Activated CD4-positive, alpha-beta T cell treated with anti-CD3 and anti-CD28 coated beads, Interleukin-2, amount 50 U/mL, for 16 hours (primary cell): ENCODE measurements at places on chromosomes 13 and 19.

DNA sequence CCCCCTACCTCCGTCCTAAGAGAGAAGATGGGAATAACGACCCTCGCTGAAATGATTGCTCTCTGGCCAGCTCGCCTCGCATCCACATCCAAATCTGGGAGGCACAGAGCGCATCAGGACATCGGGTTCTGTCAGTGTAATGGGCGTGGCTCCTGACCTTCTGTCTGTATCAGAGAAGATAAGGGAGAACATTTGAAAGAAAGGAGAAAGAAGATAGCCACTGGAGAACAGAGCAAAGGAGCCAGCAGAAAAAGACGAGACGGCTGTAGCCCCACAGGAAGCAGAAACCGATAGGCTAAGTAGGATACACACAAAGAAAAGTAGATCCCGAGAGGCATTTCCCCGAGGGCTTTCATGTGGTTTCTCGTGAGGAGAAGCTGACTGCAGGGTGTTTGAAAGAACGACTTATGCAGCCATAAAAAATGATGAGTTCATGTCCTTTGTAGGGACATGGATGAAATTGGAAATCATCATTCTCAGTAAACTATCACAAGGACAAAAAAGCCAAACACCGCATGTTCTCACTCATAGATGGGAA lies 14.0 kb upstream of the GJB2 start:
- no peak for DNase-seq

- no peak for DNase-seq
Observed at GRCh38 chr19:46118136-46118535, 6.4 kb downstream of the IGFL3 start.

GRCh38 chr19:45403781-45404556 lies 900 bp downstream of the PPP1R13L start:
- DNase-seq: peak; percentile 70

- DNase-seq: no peak
Observed at GRCh38 chr13:34046457-34046856, 228.5 kb downstream of the RFC3 start.

DNA sequence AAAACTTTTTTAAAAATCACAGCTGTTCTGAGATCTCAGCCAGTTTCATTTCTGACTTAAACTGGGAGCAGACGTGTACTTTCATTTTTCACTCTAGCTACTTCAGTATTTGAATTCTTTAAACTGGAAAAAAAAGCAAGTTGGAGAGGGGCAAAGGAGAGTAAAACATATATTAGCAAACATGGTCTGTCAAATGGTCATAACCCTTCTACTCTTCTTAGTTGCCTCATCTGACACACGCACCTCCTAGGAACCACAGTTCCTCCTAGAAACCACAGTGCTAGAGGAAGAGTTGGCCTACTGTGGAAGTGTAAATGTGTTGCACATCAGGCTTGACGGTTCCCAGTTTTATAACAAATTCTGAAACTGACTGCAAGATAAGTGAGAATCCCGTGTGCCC lies 47.2 kb downstream of the TM9SF2 start:
- DNase-seq: peak; percentile 61

DNA sequence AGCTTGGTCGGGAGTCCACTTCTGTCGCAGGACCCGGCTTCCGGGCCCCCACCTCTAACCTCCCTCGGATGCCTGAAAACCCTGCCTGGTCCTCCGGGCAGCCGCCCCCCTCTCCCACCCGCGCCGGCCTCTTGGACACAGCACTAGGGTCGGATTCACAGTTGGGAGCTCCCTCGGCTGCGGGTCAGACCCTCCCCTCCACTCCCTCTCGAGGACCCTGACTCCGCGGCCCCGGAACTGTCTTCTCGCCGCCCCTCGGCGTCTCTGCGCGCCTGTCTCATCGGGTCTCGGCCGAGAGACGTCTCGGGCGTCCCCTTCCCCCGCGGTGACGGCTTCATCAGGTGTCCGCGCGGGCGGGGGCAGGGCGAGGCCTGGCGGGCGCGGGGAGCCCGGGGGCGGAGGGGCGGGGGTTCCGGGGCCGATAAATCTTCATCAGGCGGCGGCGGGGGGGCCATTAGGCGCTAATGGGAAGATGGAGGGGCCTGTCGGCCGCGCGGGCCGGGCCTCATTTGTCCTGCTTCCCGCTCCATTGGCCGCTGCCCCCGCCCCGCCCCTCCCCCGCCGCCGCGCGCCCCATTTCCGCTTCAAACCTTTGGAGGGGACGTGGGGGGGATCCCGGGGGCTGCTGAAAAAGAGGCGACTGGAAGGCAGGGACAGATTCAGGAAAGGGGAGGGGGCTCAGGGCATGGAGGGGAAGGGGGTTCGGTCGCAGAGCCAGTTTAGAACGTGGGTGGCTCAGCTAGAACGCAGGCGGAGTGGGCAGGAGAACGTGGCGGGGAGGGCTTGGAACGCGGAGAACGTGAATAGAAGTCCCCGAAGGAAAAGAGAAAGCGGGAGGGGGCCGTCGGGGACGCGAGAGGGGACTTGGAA lies 11.8 kb upstream of the ERFL start:
- no peak for DNase-seq

GRCh38 chr19:19103167-19103566 lies 35.1 kb downstream of the TMEM161A start:
- DNase-seq: no peak

- no peak for DNase-seq
Observed at GRCh38 chr19:31517224-31518180, 168.3 kb upstream of the TSHZ3 start.

DNA sequence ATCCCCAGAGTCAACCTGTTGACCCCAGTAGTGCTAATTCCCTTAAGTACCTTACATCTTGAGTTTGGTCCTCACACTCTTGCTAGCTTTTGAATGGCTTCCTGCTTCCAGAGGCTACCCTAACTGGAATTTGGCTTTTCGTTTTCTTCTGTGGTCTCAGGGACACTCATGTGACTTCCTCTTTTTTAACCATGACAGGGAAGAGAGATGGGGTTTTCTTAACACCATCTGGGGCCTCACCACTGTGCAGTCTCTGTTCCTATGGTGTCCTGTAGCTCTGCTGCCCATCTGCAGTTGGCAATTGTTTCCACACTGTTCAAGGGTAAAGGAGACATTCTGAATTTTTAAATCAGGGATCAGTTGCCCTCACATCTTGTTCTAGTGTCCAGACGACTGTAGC lies 66.7 kb downstream of the SLC10A2 start:
- no peak for DNase-seq

- DNase-seq: no peak
Observed at GRCh38 chr13:75308222-75308621, 173.7 kb downstream of the TBC1D4 start.

DNA sequence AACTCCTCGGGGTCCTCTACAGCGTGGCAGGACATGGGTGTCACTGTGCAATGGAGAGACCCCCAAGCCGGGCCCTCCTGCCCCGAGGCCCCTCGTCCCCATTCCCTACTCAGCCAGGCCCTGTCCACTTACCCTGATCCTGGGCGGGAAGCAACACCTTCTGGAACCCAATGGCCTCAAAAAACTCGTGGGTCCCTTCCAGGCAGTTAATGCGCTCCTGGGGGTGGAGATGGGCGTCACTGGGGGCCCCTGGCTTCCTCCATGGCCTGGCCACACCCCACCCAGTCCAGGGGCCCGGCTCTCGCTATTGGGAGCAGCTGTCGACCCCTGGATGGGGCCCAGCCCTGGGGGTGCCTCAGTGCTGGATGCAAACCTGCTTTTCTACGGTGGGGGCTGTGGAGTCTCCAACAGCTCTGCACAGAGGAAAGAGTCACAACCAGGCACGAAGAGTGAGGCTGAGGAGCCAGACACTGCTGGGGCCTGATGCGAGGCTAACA lies 10.8 kb downstream of the UBXN6 start:
- DNase-seq: no peak

DNA sequence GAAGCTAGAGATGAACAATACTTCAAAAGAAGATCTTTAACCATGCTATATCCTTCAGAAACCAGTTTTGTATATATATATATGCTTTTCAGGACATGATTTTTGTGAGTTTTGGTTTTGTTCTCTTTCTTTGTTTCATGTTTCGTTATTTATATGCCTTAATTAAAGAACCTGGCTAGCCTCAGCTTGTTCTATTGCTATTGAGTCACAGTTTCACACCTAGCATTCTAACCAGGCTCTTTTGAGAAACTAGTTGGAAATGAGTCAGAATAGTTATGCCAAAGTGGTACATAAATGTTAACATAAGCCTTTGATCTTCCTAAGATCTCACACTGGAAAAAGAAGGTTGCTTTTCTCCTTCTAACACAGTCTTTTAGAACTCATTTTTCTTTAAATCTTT lies 1925.2 kb downstream of the OLFM4 start:
- DNase-seq: peak; percentile 55

- DNase-seq: no peak
Observed at GRCh38 chr13:94121686-94122085, 357.8 kb downstream of the DCT start.

- no peak for DNase-seq
Observed at GRCh38 chr19:18264137-18264854, 10.0 kb downstream of the IQCN start.

DNA sequence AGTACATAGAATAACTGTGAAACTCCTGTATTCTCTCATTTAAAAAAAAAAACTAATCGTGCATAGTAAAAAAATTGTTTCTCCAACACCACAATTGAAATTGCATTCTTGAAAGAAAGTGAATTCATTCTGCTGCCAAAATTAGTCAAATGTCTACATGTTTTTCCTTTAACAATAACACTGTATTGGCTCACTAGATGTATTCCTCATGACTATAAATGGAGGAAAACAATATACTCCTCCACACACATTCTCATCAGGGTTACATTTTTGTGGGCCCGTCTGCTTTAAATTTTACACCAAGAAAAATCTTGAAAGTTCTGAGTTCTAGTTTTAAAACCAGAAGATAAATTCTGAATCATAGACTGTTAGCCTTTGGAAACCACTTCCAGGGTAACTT lies 233.6 kb downstream of the KLF12 start:
- no peak for DNase-seq

DNA sequence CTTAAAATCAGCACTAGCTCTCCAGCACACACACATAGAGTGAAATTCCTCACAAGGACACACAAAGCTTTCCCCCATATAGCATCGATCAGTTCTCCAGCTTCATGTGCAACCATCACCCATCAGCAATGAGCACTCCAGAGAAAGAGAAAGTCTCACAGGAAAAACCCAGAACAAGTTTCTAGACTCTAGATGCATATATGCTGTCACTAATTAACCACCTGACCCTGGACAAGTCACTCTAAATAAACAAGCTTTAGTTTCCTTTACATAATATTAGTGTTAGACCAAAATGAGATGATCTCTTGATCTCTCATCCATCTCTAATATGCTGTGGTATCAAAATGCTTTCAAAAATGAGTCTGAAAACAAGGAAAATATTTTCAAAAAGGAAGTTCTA lies 81.2 kb downstream of the TBC1D4 start:
- no peak for DNase-seq

DNA sequence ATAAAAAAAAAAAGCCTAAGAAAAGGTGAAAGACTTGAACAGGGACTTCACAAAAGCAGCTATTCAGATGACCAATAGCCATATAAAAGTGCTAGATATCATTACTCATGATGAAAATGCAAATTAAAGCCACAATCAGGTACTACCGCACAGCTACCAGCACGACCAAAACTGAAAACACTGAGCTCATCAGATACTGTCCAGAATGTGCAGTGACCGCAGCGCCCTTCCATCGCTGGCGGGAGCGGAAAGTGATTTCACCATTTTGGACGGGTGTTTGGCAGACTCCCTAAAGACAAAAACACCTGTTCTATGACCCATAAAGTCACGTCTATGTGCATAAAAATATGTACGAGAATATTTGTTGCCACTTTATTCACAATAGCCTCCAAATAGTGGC lies 60.7 kb downstream of the SLC6A16 start:
- no peak for DNase-seq

- no peak for DNase-seq
Observed at GRCh38 chr13:113667771-113668490, 912 bp downstream of the GRK1 start.

DNA sequence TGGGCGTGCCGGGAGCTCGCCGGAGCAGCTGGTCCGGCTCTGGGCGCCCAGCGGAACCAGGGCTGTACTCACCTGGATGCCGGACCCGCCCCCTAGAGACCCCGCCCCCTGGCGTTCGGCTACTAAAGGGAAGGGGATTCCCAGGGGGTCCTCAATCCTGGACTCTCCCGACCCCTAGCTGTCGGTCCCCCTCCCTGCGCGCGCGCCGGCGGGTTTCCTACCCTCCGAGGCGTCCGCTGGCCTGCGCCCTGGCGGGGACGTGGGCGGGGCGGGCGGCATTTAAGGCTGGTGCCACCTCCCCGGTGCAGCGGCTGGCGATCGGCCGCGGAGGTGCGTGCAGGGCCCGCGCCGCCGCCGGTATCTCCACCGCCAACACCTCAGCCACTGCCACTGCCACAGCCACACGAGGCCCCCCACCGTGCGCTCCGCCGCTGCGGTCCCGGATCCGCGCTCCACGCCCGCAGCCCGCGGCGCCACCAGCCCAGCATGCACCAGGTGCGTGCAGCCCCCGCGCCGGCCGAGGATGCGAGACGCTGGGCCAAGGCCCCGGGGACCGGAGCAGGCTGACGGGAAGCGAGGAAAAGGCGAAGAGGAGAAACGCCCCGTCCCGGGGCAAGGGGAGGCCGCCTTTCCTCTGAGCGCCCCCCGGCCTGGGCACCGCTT lies at the start of gene ATP12A:
TSS of gene ATP12A (plus strand) at position 151 of the 663 bp plus-strand sequence. CDS start at position 487, 336 bp downstream.
- peak; percentile 23 for DNase-seq

DNA sequence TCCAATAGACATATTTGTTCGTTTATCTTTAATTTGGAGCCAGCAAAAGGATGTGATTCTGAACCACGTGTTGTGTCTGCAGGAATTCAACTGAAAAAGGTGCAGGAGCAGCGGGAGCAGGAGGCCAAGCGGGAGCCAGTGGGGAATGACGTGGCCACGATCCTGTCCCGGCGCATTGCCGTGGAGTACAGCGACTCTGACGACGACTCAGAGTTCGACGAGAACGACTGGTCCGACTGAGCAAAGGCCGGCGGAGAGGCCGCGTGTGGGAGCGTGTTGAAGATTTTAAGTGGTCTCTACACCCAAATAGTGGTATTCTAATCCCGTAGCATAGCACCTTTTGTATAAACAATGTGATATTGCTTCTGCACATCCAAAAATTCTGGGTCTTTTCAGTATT lies 75.0 kb downstream of the GPR12 start:
- no peak for DNase-seq

- DNase-seq: no peak
Observed at GRCh38 chr13:51397262-51397941, 55.4 kb downstream of the INTS6 start.

GRCh38 chr19:6739883-6740588 lies 556 bp downstream of the TRIP10 start:
- DNase-seq: no peak

GRCh38 chr19:7795555-7796161 lies 32.6 kb downstream of the CLEC4M start:
- no peak for DNase-seq

DNA sequence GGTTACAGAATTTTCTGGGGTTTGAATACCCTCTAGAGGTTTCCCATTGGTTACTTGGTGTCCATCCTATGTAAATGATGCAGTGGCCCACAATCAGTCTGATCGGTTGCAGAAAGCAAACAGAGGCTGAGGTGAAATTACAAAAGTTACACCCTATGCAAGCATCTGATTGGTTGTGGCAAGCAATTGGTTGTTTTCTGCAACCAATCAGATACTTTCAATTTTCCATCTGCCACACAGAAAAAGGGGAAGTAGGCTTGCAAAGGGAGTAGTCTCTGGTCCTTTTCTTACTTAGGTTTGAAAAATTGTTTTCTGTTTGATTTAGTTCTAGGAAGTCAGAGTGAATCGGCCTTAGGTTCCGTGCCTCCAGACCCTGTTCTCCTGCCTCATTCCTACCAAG lies 93.1 kb downstream of the WTIP start:
- DNase-seq: no peak

- DNase-seq: no peak
Observed at GRCh38 chr13:79547211-79548195, 66.5 kb downstream of the NDFIP2 start.

GRCh38 chr19:17159466-17160393 lies 55.4 kb upstream of the USE1 start:
- no peak for DNase-seq
